CD4-positive, alpha-beta T cell (primary cell): ENCODE measurements at places on chromosomes 2 and 18.

DNA sequence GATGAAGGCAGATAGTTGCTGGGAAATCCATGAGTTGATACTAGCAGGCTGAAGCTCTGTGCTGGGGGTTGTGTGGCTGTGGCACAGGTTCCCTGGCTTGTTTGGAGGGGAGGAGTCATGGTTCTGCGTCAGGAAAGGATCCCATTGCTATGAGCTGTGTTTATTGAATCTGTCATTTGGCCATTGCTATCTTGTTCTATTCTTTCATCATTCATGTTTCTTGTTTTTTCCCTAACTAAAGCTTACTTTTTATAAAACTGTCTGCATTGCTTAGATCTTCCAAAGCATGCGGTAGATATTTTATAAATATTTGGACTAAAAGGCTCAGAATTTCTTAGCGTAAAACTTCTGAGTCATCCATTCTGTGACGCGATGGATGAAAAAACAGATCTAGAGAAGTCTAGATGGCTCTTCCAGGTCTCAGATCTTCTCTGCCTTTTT is 335.3 kb downstream of the PTPRM start:
- no peak for DNase-seq

GRCh38 chr2:52072949-52073348 is 1041.0 kb upstream of the NRXN1 start:
- DNase-seq, result no peak

GRCh38 chr2:158753641-158754611 is 41.2 kb upstream of the DAPL1 start:
- DNase-seq, result no peak

DNA sequence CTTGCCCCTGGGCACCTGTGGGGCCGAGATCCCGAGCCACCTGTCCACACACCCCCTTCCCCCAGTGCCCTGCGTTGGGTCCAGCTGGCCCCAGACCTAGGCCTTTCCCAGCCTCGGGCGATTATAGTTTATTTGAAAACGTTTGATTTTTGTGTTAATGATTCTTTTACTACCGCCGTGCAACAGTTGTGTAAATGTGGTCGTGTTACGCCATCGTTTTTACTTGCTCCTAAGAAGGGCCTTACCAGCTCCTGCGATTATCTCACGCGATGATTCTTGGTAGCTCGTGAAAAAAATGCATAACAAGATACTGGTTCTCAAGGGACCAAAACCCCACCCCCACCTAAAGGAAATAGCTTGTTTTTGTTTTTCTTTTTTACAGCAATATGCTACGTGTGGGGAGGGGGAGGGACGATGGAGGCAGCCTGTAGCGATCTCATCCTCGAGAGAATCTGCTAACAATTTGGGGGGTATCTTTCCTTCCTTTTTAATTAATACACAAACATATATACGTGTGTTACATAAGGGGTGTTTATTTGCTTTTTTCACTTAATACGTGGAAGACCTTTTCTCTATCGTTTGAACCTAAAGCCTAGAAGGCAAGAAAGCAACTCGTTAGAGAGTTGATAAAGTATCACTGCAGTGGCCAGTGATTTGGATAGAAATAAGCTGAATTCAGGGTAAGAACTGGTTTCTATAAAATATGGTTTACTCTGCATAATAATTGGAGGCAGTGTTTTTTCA is 1.0 kb downstream of the ZDBF2 start:
- DNase-seq, result no peak

GRCh38 chr18:9898792-9899549 is 13.2 kb downstream of the TXNDC2 start:
- DNase-seq, result no peak
